ENCODE measurements at places on chromosomes 7 and 10. TPM values are rescaled to one million over a fixed set of nuclear protein-coding genes. Genes with fewer than 3 reads are reported as not detected.
A peak's percentile ranks its signal among the peaks of the same experiment; 100 is the strongest.

C10orf67 gene
- not detected for total RNA-seq

DNA sequence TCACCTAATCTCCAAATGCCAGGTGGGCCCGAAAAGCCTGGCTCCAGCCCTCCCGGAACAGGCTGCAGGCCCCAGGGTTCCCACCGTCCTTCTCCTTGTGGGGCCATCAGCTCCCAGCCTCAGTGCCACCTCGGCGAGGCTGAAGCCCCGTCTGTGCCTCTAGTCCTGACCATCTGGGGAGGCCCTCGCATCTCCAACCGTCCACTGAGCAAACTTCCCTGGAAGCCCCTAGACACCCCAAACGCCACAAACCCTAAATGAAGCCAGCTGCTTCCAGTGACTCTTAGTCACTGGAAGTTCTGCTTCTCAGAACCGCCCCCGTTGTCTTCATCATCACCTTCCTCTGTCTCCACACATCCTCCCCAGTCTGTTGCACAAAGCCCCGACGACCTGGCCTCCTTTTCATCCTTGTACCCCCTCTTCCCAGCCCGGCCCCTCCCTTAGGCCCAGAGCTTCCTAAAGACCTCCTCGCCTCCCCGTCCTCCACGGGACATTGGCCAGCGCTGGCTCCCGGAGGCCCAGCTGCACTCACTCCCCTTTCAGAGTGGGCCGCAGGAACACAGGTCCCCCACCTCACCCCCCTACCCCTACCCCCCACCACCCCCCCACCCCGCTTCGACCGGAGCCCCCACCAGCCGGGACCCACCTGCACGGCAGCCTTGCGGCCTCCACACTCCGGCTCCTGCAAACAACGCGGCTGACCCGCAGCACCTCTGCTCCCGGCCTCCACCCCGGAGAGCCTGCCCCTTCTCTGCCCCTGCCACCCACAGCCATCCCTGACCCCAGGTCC lies 1.1 kb upstream of the DIP2C start:
- DNase-seq, result no peak
- no peaks in the 10 kb centered on the region for H3K36me3 ChIP-seq
- no peak overlapping the region for H3K27ac ChIP-seq
- H3K4me3 ChIP-seq, result peak overlapping the region; percentile 55

VWA2 gene
- total RNA-seq, result 0.09 TPM

GRCh38 chr7:132756484-132756990 lies 180.3 kb upstream of the PLXNA4 start:
- no peaks in the 10 kb centered on the region for H3K36me3 ChIP-seq
- DNase-seq, result no peak
- H3K4me3 ChIP-seq, result no peak overlapping the region

SPACDR gene
- total RNA-seq, result 0.71 TPM

DNA sequence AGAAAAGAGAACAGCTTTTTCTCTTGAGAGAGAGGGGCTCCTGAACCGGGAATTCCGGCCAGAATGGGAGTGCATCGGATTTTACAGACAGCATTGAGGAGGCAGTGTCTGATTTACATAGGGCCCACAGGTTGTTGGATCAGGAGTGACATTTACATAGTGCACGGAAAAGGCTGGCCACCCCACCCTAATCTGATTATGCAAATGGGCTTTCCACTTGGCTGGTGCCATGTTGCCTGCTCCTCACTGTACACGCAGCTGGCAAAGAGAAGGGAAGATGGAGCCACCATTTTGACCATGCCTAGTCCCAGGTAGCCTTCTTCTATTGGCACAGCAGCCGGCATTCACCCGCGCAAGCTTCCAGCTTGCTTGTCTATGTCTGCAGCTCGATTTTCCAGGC lies 77.5 kb upstream of the FAM171A1 start:
- H3K27ac ChIP-seq, result no peak overlapping the region
- no peaks in the 10 kb centered on the region for H3K36me3 ChIP-seq
- H3K27me3 ChIP-seq, result peaks cover 4% of the 10 kb centered on the region

Measured in neural progenitor cell (in vitro differentiated cells).